ENCODE measurements at places on chromosomes 3 and 15.

- no peak for DNase-seq
These were observed 210.3 kb upstream of the TPM1 start for GRCh38 chr15:62832231-62832630.

DNA sequence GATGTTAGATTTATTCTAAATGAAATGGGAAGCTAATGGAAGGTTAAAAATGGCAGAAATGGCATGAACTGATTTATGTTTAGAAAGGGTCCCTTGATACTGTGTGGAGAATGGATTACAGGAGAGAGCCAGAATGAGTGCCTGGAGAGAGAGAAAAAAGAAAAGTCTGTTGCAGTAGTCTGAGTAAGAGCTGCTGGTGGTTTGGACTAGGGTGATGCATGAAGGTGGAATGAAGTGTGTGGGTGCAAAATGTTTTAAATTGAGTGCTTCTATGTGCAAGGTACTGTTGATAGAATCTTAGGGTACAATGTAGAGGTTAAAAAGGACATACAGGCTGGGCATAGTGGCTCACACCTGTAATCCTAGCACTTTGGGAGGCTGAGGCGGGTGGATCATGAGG lies 11.4 kb upstream of the MGA start:
- no peak for DNase-seq

DNA sequence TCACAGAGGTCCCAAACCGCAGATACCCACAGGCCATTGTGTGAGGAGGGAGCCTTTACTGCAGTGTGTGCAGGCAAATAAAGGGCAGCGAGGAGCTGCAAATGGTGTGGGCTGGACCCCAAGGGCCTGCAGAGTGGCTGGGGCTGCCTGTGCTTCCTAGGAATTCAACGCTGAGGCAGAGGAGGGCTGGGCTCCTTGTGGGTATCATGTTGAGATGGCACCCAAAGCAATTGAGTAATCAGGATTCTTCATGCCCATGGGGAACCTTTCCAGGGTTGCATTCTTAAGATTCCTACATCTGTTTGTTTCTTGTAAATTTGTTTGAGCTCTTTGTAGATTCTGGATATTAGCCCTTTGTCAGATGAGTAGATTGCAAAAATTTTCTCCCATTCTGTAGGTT lies 85.4 kb upstream of the LIPC start:
- DNase-seq, result no peak

GRCh38 chr3:191641789-191642188 lies 180.8 kb downstream of the PYDC2 start:
- DNase-seq, result no peak

DNA sequence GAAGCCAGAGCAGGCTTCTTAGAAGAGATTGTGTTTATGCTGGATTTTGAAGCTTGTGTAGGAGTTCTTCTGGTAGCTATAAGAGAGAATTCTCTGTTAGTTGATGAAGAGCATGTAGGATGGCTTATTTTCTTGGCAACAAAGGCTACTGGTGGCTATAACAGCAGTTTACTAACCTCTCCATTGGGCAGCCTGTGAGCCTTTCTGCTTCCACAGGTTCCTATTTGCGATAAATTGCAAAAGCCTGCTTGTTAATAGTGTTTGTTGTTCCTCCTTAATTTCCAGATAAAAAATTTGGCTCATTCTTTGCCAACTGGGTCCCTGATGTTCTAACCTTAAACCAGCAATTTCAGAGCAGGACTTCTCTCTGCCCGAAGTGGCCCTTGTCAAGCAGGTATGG lies 290.6 kb upstream of the TRIM42 start:
- no peak for DNase-seq

GRCh38 chr3:47804577-47804976 lies 1.6 kb downstream of the DHX30 start:
- no peak for DNase-seq

All from fibroblast of skin of left biceps (primary cell).